ENCODE measurements at places on chromosomes 5 and 9.

DNA sequence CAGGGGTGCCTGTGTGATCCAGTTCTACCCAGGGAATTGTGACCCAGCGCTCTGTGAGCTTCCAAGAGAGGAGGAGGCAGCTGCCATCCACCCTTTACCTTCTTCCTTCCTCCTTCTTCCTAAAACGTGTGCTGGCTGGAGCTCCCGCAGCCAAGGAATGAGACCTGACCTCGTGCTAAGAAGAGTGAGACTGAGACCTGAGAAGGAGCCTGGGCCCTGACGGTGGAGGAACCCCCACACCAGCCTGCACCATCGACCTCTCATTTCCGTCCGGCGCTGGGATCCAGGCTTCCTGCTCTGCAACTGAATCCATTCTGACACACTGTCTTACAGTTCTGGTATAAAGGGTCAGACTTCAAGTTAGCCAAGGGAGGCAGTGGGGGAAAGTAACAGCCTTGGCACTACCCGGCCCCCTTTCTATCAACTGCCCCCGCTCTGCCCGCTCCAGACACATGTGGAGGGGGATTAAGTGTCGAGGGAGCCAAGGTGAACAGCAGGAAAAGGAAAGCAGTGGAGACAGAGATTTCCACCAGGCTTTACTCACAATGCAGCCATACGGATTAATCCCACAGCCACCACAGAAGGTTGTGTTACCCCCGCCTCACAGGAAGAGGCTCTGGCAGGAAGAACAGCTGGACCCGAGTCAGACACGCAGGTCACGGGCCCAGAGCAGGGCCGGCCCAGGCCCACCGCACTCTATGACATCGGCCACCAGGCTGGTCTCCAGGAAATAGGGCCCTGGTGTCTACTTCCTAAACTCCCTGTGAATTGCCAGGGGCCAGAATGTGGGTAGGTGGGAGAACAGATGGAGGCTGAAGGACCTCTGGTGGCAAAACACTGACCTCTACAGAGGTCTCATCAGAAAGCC, 15.8 kb downstream of the MGAT1 start:
- DNase-seq = no peak

- no peak for DNase-seq
These were observed 64.9 kb upstream of the SHC3 start for GRCh38 chr9:89243296-89244061.

GRCh38 chr9:2208991-2209390, 193.8 kb downstream of the SMARCA2 start:
- DNase-seq = no peak

GRCh38 chr9:113622600-113623400, 159.3 kb downstream of the RGS3 start:
- no peak for DNase-seq

DNA sequence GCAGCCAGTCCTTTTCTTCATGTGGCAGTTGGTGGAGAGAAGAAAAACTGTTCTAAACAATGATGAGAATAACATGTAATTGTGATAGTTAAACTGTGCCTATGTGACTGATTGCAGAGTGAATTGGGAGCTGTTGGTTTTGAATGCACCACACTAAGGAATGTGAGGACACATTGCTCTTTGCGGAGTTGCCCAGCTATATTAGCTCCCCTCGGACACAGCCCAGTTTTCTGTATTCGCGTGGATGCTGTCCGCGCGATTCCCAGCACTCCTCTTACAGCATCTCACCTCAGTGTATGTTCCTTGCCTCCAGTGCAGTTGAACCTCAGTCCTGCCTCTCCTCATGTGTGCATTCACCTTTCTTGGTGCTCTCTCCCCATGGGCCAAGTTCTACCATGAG, 32.2 kb downstream of the TGFBI start:
- no peak for DNase-seq

DNA sequence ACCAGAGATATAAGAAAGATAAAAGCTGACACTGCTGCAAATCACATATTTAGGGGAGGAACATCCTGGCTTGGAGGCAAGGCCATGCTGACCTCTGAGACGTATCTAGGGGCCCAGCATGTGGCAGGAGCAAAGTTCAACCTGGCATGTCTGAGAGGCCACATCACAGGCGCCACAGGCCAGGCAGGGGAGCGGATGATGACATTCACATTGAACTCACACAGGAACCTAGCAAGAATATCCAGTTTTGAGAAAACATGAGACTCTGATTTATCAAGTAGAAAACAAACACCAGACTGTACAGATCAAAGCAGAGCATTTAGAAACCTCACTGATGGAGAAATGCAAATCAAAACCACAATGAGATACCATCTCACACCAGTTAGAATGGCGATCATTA, 64.2 kb upstream of the STK32A start:
- DNase-seq = no peak

DNA sequence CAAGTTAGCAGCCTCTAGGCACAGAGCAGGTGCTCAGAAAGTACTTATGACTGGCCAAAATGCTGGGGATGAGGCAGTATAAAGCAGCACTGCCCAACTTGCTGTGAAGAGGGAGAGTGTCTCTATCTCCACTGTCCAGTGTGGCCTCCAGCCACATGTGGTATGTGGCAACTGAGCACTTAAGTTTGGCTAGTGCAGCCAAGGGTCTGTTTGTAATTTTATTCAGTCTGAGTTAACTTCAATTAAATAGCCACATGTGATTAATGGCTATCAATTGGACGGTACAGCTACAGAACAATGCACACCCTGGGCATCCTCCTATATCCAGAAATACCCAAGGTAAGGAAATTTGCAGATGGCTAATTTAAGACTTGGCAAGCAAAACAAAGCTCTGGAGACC, 26.9 kb downstream of the ROR2 start:
- no peak for DNase-seq

DNA sequence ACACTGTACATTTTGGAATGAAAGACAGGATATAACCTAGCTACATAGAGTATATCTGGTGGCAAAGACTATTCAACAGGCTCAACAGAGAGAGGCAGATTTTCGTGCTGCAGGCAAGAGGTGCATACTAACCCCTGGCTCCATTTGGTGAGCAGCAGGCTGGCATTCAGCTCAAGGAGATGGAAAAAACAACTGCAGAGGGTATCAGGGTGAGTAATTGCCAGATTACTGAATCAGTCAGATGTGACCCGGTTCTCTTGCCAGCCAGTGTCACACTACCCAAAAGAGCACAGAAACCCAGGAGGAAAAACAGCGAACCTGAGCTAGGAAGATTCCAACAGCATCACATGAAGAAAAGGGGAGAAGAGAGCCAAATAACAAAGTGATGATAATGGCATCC, 130.4 kb upstream of the PRLR start:
- DNase-seq = no peak

DNA sequence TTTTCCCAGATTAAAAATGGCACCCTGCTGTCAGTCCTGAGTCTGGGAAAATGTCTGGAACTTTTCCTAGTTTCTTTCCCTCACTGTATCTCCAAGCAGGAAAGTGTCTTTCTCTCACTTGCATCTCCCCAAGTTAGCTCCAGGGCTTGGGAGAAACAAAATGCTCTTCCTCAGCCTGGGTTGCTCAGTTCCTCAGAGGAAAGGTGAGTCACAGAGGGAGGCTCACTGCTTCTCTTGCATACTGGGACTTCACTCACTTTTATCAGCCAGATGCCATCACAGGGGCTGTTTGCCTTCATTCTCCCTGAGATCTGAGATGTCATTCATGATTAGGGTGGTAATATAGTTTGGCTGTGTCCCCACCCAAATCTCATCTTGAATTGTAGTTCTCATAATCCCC, 519.9 kb downstream of the SEMA5A start:
- DNase-seq = no peak

DNA sequence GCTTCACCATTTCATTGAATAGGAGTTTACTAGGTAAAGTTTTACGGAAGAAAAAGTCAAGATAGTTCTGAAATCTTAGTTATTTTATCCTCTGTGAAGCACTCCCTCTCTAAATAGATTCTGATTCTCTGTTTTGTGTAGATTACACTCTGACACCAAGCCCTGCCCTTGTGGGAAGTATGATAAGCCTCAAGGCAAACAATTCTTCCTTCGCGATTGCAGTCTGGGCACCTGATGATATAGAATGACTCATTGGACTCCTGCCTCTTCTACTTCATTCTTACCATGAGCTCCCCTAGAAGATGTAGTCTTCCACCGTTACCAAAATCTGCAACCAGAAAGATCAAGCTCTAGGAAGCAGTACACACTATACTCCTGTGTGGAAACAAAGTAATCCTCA, 626.9 kb upstream of the PTGER4 start:
- no peak for DNase-seq

- DNase-seq = no peak
These were observed 216.7 kb downstream of the CDH18 start for GRCh38 chr5:19771174-19771835.

Data from T-helper 17 cell (primary cell).